ENCODE measurements at places on chromosomes 5 and 9.

GRCh38 chr9:24011009-24011717 is 185.1 kb upstream of the ELAVL2 start:
- DNase-seq: no peak

DNA sequence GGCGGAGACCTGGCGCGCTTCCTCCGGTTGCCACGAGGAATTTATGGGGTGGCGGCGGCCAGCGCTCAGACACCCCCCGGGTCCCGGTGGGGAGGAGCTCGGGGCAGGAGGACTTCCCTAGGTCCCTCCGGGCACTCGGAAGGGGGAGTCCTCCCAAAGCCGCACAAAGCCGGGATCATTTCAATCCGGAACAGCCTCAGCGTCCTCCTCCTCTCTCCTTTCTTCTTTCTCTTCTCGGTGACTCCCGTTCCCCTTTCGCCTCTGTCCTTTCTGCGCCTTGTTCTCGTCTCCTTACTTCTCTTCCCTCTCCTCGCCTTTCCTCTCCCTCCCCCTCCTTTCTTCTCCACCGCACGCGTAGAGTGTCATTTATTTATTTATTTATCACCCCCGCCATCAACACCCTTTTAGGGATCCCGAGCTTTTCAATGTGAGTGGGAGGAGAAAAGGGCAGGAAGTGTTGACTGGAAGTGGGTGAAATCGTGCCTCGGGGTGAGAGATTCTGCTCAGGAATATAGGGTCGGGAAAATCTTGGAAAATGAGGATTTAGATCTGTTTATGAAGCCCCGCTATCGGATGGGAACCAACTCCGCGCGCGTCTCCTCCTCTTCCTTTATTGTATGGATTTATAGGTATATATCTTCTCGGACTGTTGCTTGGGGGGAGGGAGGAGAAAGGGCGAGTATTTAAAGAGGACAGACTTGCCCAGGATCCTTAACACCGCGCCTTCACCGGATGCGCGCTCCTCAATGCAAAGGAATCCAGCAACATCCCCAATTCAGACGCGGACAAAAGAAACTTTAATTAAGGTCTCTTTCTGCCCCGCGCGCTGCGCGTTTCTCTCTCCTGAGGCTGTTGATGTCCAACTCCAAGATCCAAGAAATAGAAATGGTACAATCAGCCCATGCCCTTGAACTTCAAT is 2.0 kb upstream of the ZNF462 start:
- DNase-seq: peak; percentile 5

DNA sequence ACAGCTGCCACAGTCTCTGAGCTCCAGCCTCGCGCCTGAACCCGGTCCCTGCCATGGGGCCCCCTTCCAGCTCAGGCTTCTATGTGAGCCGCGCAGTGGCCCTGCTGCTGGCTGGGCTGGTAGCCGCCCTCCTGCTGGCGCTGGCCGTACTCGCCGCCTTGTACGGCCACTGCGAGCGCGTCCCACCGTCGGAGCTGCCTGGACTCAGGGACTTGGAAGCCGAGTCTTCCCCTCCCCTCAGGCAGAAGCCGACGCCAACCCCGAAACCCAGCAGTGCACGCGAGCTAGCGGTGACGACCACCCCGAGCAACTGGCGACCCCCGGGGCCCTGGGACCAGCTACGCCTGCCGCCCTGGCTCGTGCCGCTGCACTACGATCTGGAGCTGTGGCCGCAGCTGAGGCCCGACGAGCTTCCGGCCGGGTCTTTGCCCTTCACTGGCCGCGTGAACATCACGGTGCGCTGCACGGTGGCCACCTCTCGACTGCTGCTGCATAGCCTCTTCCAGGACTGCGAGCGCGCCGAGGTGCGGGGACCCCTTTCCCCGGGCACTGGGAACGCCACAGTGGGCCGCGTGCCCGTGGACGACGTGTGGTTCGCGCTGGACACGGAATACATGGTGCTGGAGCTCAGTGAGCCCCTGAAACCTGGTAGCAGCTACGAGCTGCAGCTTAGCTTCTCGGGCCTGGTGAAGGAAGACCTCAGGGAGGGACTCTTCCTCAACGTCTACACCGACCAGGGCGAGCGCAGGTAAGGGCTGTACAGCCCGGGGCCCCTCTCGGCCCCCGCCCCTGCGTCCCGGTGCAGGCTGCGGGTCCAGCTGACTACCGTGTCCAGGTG is 509 bp downstream of the LVRN start:
- peak; percentile 59 for DNase-seq

GRCh38 chr9:112753725-112754124 is 3.2 kb downstream of the SNX30 start:
- no peak for DNase-seq

- no peak for DNase-seq
These were observed 138.5 kb downstream of the SLC24A2 start for GRCh38 chr9:19650312-19650711.

DNA sequence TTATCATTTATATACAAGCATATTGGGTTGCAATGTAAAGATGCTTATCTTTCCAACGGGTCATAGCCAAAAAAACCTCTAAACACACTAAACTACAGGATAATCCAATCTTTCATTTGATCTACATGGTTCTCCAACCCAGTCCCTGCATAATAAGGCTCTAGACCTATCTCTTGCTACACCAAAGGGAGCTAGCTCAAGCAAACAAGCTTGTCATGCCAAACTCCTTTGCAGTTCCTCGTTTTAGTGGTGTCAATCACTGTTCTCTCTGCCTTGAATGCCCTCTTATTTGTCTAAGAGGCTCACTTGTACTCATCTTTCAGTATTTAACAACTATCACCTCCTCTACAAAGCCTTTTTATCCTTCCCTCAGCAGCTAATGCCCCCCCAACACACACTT is 5.6 kb downstream of the HOMER1 start:
- DNase-seq: no peak

- no peak for DNase-seq
These were observed 339.7 kb upstream of the CLINT1 start for GRCh38 chr5:158198636-158199035.

DNA sequence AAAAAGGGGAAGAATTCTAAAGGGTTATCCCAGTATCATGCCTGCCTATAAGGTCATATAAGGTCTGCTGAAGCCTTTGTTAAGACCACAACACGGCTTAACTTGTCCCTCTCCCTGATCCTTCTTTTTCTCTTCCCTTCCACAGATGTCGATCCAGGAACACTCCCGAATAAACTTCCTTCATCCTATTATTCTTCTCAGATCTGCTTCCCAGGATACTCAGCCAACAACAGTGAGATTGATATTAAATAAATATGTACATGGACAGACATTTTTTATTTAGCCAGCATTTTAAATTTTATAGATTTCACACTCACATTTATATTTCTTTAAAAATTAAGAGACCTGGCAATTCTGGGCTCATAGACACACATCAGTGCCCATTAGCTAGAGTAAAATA is 44.1 kb downstream of the DPYSL3 start:
- DNase-seq: no peak

- DNase-seq: peak; percentile 13
These were observed 334.0 kb upstream of the PUM3 start for GRCh38 chr9:3177936-3178335.

- DNase-seq: no peak
These were observed 125.4 kb downstream of the PTTG1 start for GRCh38 chr5:160547061-160547460.

DNA sequence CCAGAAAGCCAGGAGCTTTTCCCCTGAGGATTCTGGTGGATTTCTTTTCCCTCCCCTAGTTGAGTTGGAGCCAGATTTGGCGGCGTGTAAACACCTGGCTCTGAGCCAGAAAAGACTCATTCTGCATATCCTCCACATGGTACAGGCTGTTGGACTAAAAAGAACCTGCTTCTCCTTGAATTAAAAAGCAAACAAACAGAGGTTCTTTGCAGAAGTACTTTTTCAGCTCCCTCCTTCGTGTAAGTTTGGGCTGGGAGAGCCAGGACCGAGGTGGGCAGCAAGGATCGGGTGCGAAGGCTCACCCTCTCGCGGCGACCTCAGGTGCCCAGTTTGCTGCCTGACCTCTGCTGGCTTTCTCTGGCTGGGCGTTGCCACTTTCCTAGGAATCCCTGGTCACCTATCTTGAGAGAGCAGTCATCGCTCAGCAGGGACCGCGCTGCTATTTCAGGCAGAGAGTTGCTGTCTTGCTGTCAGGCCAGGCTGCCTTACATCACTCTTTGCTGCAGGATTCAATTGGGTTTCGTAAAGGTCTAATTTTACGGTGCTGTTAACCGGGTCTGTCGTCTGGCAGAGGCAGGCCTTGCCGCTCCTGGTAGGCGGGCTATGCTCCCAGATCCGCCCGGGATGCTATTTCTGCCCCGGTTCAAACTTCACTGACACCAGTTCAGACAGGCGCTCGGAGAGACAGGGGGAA is 3.2 kb downstream of the PAPPA start:
- peak; percentile 42 for DNase-seq

DNA sequence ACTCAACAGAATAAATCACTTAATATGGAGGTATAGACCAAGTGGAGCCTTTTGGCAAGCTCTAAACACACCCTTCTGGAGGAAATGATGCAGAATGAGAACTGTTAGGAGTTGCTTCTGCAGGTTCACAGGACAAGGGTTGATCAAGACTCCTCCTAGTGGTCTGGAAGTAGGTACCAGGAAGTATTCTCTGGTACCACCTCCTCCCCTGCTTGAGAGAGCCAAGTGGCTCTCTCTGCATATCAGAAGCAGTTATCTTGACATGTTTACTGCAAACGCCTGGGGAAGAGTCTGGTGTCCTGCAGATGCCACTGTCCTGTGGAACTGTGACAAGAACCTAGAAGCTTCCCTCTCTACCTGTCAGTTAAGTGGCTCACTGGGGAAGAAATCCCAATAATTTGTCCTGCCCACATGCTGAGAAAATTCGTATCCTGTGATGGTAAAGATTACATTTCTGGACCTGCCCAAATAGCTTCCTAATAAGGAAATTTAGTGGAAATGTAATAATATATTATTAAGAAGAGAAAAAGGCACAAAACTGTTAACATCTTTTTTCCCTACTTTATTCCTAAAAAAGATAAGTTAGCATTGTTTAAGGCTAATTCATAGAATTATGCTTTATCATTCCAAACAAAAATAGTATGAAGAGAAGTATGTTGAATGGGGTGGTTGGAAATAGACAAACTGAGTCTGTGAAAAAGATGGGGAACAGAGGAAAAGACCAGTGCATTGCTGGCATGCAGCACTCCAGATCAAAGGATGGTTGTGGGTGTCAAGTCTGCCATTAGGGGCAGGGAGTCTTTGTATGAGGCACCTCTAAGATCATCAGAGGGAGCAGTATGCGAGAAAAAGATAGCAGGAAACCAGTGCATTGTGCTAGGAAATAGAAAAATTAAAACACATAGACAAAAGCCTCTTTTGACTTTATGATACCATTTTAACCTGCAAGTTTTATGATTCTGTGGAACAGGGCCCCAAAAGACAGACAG is 118.8 kb downstream of the CDC42SE2 start:
- DNase-seq: peak; percentile 77

- DNase-seq: no peak
These were observed 719 bp downstream of the NOL8 start for GRCh38 chr9:92324431-92324830.

DNA sequence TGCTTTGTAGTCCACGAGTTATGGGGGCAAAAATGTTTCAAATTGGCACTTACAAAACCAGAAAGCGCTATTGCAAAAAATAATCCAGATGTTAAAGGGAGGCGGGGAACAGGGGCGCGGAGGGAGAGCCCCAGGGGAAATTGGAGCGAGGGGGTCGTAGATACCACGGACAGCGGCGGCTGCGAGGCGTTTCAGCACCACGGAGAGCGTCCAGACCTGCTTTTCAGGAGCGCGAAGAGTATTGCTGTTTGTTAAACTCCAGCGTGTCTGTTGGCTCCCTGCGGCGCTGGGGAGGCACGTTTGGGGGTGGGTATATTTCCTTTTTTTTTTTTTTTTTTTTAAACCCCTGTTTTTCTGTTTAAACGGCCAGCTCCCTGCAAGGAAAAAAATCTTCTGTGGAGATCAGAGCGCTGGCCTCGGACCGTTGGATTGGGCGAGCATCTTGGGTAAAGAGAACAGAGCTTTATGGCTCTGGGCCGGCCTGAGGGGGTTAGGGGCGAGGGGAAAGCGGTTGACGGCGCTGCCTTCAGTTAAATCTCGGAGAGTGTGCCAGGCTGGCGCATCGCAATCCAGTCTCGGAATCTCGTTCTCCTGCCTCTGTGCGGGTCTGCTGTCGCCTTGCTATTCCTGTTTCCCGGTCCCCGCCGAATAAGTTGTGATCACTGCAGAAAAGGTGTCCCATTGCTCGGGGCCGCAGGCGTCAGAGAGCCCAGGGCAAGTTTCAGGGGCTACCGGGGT is at the start of gene GLRA1:
Gene GLRA1, minus strand, starts transcription at position 288 of the 738 bp plus-strand sequence. CDS start 302 bp downstream, outside the sequence.
- DNase-seq: peak; percentile 32

GRCh38 chr9:69476016-69476415 is 151.0 kb downstream of the ENTREP1 start:
- DNase-seq: no peak

DNA sequence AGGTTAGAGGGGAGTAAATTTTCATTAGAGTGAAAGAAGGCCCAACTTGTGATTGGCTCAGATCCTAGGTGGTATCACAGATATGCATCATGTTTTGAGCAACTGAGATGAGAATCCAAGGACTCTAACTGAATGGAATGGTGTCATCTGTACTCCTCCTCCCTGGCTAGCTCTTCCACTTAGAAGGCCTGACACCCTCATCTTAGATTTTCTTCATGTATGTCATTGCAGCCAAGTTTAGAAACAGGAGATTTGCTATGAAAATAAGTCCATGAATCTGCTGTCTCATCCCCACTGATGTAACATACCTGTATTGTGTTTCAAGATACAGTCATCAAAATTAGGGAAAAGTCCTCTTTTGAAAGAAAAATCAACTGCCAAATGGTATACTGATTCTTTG is 54.4 kb downstream of the ITGA1 start:
- peak; percentile 88 for DNase-seq

DNA sequence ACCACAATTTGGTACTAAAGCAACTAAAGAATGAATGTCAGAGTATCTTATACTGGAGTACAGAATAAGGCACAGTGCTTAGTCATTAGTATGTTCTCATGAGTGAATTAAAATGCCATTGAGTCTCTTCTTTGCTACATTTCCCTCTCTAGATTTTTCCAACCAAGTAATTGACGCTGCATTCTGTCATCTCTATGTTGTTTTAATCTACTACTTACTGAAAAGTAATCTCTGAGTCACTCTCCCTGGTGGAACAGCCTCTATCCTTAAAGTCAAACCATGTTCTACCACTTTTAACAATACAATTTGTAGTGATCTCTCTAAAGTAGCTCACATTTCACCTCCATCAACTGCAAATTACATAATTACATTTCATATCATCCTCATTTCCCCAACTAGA is 495.1 kb downstream of the CDH18 start:
- no peak for DNase-seq

- no peak for DNase-seq
These were observed 7.6 kb upstream of the ELOVL7 start for GRCh38 chr5:60851626-60852025.

DNA sequence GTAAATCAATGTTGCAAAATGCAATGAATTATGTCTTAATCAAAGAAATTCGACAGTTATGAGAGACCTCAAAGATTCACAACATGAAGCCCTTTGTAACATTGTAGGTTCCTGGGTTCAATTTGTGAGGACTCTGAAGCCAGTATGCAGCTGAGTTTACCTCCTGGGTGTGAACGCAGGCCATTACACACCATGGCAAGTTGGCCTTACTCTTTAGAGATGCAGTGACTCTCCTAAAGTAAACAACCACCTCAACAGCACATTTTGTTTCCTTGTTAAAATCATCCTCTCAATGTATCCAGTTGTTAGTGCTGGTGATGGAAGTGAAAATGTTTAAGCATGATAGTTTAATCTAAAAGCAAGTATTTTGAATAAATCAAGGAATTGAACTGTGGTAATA is 73.8 kb downstream of the JAKMIP2 start:
- DNase-seq: no peak

Measured in trophoblast cell (in vitro differentiated cells and primary cell).